ENCODE measurements at places on chromosomes 2 and 18. TPM values are rescaled to one million over a fixed set of nuclear protein-coding genes. Genes with fewer than 3 reads are reported as not detected.

TACR1 gene
- total RNA-seq, result not detected

LINC00305 gene
- total RNA-seq, result not detected

SULT1C2 gene
- not detected for total RNA-seq

PROKR1 gene
- not detected for total RNA-seq

PLGLB2 gene
- 3.7 TPM for total RNA-seq

LRRTM4 gene
- 0.59 TPM for total RNA-seq

SERPINB11 gene
- total RNA-seq, result not detected

FOXD4L1 gene
- total RNA-seq, result not detected

IL36A gene
- total RNA-seq, result not detected

LAMA3 gene
- total RNA-seq, result 0.50 TPM

MOGAT1 gene
- not detected for total RNA-seq

MAP3K19 gene
- not detected for total RNA-seq

ACOXL gene
- total RNA-seq, result 0.12 TPM

REG1B gene
- not detected for total RNA-seq

BBS5 gene
- total RNA-seq, result 3.9 TPM

RAB27B gene
- total RNA-seq, result 0.91 TPM

LYPD1 gene
- total RNA-seq, result 51.1 TPM

SLC39A6 gene
- 81.3 TPM for total RNA-seq

ABHD1 gene
- total RNA-seq, result not detected

All from astrocyte (in vitro differentiated cells and primary cell).